ENCODE measurements at places on chromosomes 7 and 10.

DNA sequence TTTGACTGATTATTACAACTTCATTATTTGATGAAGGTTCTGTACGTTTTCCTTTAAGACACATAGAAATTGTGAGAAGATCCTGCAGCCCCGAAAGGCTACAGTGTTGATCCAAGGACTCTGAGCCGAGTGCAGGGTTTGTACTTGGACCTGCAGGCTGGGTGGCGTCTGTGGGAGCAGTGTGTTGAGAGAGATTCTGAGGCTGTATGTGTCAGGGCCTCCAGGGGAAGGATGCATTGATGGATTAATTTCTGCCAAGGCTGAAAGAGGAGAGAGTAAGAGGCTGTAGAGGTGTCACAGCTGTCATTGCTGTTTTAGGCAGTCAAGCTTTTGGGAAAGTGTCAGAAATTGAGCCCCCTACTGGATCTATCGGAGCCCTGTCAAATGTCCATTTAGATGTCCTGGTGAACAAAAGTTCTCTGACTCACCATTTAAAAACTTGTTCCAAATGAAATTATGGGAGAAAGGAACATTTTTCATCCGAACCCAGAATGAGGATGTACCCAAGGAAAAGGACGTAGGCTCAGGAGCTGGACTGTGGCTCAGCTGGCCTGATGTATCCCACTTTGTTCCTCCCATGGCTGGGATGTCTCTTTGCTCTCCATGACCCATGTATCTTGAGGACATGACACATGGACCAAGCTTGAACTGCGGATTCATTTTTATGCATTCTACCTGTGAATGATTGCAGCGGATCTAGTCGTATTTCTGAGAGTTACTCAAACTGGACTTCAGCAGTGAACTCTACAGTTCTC, 102.2 kb downstream of the TCF7L2 start:
- DNase-seq, result no peak

DNA sequence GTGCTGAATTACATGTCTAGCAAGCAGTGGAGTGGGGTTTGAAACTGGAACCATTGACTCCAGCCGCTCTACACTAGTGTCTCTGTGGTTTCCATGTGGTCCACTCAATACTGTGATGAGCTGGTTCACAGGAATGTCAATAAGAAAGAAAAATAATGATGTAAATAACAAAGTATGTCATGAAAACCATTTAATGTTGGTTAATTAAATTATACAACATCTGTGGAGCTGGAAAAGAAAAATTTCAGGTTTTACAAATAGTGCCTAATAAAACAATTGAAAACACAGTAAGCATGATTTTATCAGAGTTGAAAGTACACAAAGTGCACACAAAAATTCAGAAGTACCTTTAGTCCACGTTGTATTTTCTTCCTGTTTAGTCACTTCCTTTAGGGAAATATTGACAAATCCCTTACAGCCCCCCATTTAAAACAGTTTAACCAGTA, 28.7 kb upstream of the NAMPT start:
- DNase-seq, result no peak

- no peak for DNase-seq
These were observed 55.3 kb upstream of the INPP5A start for GRCh38 chr10:132482090-132482800.

- DNase-seq, result no peak
These were observed 167.2 kb downstream of the FRMD4A start for GRCh38 chr10:14163377-14164086.

DNA sequence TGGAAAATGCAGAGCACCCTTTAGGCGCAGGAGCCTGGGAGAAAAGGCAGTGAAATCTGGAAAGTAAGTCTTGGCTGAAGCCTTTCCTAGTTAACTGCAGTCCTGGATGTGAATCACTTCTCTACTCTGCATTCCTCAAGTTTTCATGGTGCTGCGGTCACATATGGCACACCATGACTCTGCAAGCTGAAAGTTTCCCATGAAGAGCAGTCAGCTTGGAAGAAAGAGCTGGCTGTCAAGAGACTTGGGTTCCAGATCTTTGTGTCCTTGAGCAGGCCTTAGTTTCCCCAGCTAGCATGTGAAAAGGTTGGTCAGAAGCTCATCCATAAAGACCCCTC, 548.3 kb downstream of the SORCS3 start:
- no peak for DNase-seq

GRCh38 chr7:128833148-128833945, 3.1 kb downstream of the FLNC start:
- no peak for DNase-seq

DNA sequence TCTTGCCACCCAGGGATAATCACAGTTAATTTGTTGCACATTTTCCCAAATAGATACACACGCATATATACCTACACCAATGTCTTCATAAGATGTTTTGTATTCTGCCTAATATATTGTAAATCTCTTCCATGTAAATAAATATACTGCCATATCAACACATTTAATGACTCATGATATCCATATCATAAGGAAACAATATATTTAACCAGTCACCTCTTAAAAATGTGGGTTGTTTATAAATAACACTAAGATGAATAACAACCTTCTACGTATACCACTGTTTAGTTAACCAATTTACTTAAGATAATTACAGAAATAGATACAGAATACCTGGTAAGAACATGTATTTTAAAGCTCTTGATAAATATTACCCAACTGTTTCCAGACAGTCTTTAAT, 38.2 kb downstream of the ELAPOR2 start:
- DNase-seq, result no peak

GRCh38 chr7:6170571-6171531, 101.6 kb downstream of the CYTH3 start:
- no peak for DNase-seq

- no peak for DNase-seq
These were observed 162.1 kb downstream of the SND1 start for GRCh38 chr7:127813991-127814541.

DNA sequence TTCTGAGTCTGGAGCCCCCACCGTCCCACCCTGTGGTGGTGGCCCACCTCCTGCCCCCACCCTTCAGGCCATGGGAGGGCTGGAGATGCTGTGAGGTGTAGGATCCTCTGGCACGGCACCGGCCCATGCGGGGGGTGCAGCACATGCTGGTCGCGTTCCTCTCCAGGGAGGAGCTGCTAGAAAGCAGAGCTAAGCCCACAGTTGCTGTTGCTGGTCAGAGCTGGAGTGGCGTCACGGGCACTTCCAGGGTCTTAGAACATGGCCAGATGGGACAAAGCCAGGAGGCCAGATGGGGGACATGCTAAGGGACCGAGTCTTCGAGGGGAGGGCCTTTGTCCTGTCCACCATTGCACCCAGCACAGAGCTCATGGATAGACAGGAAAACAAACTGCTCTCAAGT, 21.6 kb downstream of the AGAP3 start:
- no peak for DNase-seq

DNA sequence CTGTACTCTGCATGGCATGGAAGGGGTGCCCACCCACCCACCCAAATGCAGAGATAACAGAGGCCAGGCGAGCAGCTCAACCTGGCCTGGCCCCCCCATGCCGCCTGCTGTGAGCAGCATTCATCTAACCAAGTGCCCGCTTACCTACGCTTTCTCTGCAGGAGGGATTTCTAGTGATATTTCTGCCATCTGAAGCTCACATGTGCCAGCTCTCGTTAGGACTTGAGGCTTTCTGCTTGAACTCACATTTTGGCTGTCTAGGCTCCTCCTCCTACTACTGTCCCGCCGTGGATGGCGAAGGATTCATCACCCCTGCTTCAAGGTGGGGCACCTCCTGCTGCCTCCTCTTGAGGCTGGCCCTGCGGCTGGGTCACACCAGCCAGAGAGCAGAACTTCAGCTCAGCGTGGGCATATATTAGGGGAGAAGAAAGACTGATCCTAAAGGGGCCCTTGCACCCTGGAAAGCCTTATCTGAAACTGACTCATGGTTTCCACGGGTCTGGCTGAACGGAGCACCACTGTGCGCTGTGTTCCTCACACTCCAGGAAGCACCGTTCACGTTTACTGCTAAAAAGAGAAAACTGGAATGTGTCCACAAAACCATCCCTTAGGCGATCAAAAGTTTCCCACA, 45.5 kb downstream of the CTBP2 start:
- DNase-seq, result no peak

DNA sequence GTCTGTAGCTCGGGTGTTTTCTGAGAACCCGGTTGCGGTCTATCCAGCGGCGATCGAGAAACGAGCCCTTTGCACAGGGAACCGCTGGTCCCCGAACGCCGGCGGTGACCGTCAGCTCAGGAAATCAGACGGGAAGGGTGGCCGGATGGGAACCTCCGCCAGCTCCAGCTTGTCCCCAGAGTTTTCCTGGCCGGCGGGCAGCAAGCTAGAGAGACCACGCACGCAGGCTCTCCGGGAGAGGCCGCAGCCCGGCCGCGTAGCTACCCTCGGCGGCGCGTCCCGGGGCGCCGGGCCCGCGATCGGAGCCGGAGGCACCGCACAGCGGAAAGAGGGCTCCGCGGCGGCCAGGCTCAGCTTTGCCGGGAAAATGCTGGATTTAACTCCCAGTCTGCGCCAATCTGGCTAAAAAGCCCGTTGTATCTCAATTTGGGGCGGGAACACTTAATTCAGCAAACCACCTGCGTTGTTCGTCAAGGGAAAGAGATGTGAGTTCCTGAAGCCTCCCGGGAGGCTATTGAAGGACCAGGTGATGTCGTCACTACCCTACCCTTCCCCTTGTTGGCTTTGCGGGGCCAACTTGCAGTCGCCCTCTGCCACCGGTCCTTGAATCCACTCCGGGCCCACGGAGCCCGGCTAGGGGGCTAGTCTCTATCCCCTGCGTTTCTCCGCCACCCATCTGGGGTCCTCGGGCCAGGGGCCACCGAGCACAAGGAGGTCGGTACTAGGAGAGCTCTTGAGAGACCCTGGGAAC, 859 bp upstream of the CH25H start:
- DNase-seq, result peak; percentile 49

GRCh38 chr10:20415684-20416083, 481.4 kb downstream of the NEBL start:
- no peak for DNase-seq

- DNase-seq, result no peak
These were observed 6.5 kb downstream of the DOCK4 start for GRCh38 chr7:112199672-112200071.

DNA sequence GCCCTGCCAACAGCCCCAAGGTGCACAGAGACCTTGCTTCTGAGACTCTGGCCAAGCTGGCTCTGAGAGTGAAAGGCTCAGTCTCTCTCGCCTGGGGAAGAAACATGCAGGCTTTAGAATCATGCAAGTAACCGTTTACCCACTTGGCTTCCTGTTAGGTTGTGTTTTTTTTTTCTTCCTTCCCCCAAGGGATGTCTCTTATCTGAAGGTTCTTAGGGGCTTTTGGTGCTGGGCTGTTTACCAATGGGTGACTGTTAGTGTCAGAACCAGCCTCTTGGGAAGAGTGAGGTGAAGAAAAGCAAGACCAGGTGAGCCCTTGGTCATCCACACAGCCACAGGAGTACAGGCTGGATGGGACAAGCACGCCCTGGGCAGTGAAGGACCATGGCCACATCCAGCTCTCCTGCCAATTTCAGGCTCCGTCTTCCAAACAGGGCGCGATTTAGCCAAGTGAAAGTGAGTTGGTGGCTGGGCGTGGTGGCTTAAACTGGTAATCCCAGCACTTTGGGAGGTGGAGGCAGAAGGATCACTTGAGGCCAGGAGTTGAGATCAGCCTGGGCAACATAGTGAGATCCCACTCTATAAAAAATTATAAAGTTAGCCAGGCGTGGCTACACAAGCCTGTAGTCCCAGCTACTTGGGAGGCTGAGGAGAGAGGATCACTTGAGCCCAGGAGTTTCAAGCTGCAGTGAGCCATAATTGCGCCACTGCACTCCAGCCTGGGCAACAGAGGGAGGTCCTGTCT, 76.3 kb upstream of the CUX1 start:
- no peak for DNase-seq

GRCh38 chr10:44386546-44387052, 1.7 kb upstream of the CXCL12 start:
- peak; percentile 78 for DNase-seq

DNA sequence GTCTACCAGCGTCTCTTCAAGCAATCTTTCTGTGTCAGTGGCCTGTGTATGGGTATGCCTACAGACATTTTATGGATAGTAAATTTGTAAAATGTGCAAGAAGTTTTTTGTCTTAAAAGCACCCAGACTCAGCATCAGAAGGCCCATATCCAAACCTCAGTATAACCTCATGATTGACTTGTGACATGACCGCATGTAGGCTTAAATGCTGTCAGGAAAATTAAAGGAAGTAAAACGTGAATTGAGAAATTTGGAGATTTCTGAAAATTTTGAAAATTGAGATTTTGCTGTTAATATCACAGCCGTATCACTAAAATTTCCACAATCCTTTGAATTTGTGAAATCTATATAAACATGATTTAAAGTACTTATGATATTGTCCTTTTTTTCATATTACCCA, 410.2 kb downstream of the AUTS2 start:
- no peak for DNase-seq

DNA sequence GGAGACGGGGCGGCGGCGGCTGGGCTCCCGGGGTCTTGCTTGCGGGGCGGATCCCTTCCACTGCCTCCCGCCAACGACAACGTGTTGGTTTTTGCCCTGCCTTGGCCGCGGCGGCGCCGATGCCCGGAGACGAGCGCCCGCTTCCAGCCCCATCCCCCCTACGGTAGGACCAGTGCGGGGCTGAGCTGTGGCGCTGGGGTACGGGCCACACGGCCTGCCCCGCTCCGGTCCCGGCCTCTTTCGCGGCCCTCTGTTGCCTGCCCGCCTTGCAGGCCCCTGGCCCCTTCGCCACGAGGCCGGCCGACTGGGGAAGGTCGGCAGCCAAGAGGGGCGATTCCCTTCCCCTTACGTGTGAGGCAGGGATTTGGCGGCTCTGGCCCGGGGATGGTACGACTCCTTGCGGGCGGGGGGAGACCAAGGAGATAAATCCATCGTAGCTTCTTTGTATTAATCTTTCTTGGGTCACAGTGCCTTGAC, 488 bp downstream of the EIF4H start:
- DNase-seq, result peak; percentile 42

DNA sequence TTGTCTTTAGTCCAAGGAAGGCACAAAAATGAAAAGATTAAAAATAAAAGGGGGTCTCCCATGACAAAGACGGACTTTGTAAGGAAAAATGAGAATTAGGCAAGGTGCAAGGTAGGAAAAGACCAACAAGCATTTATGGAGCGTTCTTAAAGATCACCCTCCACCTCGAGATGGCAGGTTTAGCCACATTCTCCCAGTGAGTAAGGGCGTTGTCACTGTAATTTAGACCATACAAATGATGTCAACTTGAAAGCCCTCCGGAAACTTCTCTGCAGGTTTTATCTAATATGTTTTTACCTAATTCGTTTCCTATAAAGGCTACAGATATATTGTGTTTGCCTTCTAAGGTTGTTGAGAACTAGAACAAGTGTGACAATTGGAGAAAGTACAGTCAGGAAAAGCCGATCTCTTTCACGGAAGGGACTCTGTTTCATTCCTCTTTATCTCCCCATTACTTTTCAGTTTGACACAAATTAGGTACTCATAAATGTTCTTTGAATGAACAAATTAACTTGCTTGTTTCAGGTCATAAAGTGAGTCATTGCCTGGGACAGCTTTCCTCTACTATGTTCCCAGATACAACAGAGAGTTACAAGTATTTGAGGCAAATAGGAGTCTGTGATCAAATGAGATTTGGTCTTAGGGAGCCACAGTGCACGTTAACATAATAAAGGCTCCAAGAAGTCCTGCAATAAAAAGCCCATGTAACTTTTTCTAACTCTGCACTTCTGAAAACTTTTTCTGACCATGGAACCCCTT, 102.6 kb upstream of the HABP2 start:
- DNase-seq, result no peak
